ENCODE measurements at places on chromosomes 11 and 22.

DNA sequence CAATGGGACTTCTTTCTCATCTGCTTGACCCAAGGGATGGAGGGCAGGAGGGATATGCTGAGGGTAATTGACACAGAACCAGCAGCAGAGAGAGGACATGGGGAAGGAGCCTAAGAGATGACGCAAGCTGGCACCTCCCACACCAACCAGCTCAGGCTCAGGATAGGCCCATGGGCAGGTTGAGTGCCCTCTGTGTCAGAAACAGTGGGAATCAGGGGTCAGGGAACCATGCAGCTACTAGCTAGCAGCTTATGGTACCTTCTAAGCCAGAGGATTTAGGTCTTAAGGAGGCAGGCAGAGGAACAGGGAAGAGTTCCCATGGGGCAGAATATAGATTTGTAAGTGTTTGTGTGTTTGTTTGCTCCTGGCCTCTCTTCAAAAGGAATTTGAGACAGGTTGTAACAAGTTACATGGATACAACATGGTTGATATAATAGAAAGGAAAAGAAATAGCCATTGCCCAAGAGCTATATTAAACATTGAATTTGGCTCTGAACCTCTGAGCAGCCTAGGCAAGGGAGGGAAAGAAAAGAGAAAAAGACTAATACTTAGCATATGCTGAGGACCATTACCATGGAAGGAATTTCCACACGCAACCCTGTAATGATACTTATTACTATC lies 39.9 kb upstream of the NAV2 start:
- no peak for DNase-seq

- peak; percentile 68 for DNase-seq
These were observed at the start of gene CD81 for GRCh38 chr11:2376751-2377451. Gene CD81 (plus strand): TSS chr11:2377310. CDS start chr11:2377550, 240 bp downstream.

DNA sequence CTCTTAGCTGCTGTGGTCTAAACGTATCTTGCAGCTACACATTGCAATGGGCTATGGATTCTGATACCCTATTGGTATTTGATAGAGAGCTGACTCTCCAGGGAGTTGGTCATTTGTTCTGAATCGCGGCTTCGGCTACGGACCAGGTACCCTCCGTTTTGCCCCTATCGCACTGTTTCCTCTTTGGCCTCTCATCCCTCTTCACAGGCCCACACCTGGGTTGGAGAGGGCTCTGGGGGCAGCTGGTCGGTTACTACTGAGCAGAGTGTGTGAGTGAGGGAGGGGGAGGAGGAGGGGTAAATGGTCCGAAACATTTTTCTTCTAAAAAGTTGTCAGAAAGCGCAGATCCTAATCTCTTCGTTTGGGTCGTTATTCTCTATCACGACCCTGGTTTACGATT lies 48.8 kb upstream of the HSD17B12 start:
- DNase-seq = no peak

DNA sequence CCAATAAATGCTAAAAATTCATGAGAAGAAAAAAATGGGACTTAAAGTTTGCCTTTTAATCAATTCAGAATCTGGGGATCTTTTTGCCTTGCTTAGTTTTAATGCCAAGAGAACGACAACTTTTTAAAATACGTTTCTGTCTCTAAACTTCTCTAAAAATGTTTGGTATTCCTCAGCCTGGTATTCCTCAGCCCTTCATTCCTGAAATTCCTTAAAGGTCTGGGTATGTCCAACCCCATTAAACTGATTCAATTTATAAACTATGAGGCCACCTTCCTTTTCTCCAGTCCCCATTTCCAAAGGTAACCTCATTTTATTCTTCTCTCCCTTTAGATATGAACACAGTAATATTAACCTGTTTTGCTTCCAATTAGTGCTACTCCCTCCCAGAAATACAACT lies 16.6 kb downstream of the POLA2 start:
- no peak for DNase-seq

- no peak for DNase-seq
These were observed 859.3 kb downstream of the BRD1 start for GRCh38 chr22:48968201-48968959.

DNA sequence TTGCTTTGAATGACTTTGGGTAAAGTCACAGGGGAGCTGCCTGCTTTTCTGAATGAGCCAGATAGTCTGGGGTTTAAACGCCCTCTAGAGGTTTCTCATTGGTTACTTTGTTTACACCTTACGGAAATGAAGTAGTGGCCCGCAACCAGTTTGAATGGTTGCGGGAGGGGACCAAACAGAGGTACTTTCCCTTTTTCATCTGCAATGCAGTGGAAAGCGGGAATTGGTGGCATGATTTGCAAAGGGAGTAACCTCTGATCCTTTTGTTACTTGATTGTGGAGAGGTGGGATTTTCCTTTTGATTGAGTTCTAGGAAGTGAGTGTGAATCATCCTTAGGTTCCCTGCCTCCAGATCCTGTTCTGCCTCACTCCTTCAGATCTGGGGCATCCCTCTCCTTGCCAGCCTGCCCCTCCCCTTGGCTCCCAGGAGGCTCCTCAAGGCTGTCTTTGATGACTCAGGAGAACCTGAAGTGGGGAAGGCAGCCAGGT lies 15.9 kb upstream of the GLYATL1 start:
- DNase-seq = no peak

GRCh38 chr11:64692764-64693331 lies 30.1 kb downstream of the NRXN2 start:
- no peak for DNase-seq

GRCh38 chr11:106021181-106021966 lies 666 bp downstream of the MSANTD4 start:
- DNase-seq = no peak

GRCh38 chr11:18365741-18366140 lies 28.6 kb upstream of the LDHA start:
- no peak for DNase-seq

GRCh38 chr11:71062199-71062598 lies 190.2 kb downstream of the SHANK2 start:
- DNase-seq = no peak

- no peak for DNase-seq
These were observed 5.6 kb upstream of the TRABD start for GRCh38 chr22:50179937-50180726.

GRCh38 chr22:47162865-47163264 lies 400.4 kb downstream of the TBC1D22A start:
- DNase-seq = no peak

- no peak for DNase-seq
These were observed 28.0 kb downstream of the KCNQ1OT1 start for GRCh38 chr11:2671748-2672147.

GRCh38 chr11:106697058-106697457 lies 321.2 kb downstream of the GUCY1A2 start:
- no peak for DNase-seq

GRCh38 chr22:38018938-38019827 lies 34.8 kb upstream of the SOX10 start:
- no peak for DNase-seq

- no peak for DNase-seq
These were observed 19.2 kb upstream of the OR51L1 start for GRCh38 chr11:4975436-4975835.

DNA sequence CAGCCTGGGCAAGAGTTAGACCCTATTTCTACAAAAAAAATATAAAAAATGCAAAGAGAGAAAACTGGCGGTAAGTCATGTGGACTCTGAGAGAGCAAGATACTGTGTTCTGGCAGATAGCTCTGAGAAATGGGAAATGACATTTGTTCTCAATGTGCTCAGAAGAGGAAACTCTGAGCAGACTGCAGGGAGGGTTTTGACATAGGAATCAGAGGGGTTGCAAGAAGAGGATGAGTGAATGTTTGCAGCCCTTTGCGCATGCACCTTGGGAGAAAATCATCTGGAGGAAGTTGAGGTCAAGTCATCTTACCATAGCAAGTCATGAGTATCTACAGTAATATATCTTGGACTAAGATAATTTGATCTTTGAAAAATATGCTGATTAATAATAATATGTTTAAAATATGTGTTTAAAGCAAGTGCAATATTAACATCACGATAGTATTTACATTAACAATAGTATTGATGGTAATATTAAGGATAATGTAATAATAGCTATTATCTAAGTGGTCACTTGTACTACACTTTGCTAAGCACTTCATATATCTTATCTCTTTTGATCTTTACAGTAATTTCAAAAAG lies 2.6 kb downstream of the ACER3 start:
- DNase-seq = no peak

GRCh38 chr11:35632301-35632700 lies 14.0 kb downstream of the FJX1 start:
- DNase-seq = no peak

GRCh38 chr22:33823552-33823951 lies 96.7 kb downstream of the LARGE1 start:
- DNase-seq = no peak

- no peak for DNase-seq
These were observed 6.2 kb downstream of the KCNQ1OT1 start for GRCh38 chr11:2693271-2694261.

GRCh38 chr11:70713086-70713835 lies 314.9 kb downstream of the CTTN start:
- DNase-seq = no peak

DNA sequence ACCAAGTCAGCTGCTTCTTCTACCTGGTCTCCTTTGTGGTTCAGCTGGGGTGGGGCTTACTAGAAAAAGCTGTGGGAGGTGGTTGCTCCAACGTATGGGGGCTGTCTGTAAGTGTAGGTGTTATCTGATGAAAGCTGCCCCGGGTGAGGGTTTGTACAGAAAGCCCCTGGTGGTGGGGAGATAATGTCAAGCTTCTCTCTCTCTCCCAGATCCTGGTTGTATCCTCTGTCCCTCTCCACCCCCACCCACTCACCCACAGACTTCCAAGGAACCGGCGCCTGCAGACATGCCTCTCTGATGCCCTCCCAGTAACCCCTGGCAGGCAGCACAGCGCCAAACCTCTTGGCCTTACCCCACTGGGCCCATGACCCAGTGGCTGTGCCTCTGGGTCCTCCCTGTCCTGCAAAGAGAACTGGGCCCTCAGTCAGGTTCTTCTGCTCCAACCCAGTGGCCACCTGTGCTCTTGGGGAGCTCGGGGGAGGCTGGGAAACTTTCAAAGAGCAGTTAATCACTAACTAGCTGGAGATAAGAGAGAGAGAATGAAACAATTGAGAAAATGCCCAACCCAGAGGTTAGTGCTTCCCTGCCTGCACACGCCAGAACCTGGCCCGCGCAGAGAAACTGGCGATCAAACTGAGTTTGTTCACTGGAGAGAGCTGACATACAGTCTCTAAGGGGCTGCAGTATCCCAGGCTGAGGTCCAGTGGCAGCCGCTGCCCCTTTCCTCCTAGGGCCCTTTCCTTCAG lies 20.4 kb upstream of the EHF start:
- DNase-seq = no peak

DNA sequence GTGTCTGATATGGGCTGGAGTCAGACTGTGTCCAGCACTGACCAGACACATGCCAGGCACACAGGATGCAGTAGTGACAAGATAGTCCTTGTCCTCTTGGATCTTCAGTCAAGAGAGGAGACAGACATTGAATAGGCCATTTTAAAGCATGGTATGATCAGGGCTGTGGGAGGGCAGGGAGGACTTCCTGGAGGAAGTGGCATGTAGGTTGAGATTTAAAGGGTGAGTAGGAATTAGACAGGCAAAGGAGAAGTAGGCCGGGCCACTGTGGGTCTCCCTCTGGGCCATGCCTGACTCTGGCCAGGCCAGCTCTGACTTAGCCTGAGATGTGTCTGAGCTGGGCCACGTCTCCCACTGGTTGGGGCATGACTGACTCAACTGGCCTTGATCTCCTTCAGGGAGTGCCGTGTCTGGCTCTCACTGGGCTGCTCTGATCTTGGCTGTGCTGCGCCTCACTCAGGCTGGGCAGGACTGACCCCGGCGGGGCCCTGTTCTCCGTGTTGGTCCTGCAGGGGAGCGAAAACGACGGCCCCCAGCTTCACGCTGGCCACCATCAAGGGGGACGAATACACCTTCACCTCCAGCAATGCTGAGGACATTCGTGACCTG lies 71.2 kb downstream of the MYO7A start:
- no peak for DNase-seq

- DNase-seq = no peak
These were observed 54.2 kb downstream of the DENND5A start for GRCh38 chr11:9210922-9211320.

DNA sequence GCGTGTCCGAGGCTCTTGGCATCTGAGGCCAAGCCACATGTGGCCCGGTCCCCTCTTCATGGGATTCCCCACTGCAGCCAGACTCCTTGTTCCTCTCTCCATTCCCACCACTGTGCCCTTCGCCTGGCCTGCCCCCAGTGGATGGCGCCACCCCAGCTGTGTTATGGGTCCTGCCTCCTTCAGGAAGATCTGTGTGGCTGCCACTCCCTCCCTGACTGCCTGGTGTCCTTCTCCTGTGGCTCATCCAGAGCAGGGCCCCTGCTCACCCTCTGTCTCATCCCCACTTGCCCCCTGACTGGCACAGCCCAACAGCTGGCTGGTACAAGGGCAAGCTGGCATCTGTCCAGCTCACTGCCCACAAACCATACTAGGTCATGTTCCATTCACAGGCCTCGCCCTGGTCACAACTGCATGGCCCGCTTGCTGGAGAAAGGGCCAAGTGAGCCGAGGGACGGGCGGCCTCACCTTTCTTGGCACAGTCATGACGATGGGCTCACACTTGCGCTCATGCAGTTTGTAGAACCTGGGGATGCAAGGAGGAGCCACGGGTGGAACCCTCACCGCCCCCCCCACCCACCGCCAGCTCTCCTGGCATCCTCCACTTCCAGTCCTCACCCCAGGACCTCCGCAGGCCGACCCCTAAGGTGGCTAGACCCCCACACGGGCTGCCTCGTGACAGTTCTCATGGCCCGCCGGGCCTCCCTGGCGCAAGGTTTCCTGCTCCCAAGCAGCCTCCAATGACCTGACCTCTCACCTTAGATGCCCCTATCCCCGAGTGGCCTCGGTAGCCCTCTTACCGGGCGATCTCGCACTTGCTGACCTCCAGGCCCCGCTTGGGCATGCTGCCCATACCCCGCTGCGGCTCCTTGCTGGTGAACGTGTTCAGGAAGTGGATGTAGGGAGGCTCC lies 2.1 kb upstream of the PTPRCAP start:
- no peak for DNase-seq

DNA sequence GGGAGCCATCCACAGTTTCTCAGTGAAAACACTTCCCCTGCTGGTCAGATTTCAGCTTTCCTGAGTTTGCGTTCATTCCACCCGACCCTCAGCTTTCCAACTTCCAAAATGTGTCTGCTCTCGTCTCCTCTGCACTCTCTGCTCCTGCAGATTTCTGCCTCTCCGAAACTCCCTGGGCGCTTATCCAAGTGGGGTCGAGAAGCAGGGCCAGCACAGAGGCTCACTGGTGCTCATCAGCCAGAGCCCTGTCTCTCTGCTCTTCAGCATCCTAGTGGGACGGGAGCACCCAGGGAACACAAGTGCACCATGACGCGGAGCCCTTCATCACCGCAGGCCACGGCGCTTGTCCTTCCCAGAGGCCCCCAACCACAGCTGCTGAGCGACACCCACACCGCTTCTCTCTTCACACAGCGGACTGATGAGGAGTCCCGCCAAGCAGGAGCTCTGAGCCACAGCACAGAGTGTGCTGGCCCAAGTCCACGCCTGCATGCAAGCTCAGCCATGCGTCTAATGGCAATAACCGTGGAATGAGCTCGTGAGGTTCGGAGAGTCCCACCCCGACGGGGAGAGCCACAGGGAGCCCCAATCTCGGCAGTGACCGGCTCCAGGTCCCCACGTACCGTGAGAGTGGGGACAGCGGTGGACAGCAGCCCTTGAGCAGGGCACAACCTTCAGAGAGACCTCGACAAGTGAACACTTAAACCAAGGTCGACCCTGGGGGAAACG lies 27.9 kb upstream of the MOB2 start:
- no peak for DNase-seq

GRCh38 chr11:96486890-96487611 lies 97.2 kb downstream of the JRKL start:
- DNase-seq = no peak
